ENCODE measurements at places on chromosomes 5 and 9. TPM values are rescaled to one million over a fixed set of nuclear protein-coding genes. Genes with fewer than 3 reads are reported as not detected.

The ENHO gene
- total RNA-seq, result 1.9 TPM

The IARS1 gene
- total RNA-seq, result 118 TPM

The GPR151 gene
- not detected for total RNA-seq

The INSL4 gene
- 13.9 TPM for total RNA-seq

The IL5 gene
- total RNA-seq, result not detected

The DDX4 gene
- not detected for total RNA-seq

The GLRA1 gene
- total RNA-seq, result not detected

The SPINK6 gene
- 0.39 TPM for total RNA-seq

The CCDC192 gene
- not detected for total RNA-seq

The KIF2A gene
- total RNA-seq, result 50.2 TPM

The PAEP gene
- total RNA-seq, result not detected

The IL4 gene
- total RNA-seq, result not detected

The FAM221B gene
- total RNA-seq, result not detected

The SPINK4 gene
- total RNA-seq, result not detected

The SLC36A2 gene
- total RNA-seq, result not detected
